ENCODE measurements at places on chromosomes 7 and 10.

DNA sequence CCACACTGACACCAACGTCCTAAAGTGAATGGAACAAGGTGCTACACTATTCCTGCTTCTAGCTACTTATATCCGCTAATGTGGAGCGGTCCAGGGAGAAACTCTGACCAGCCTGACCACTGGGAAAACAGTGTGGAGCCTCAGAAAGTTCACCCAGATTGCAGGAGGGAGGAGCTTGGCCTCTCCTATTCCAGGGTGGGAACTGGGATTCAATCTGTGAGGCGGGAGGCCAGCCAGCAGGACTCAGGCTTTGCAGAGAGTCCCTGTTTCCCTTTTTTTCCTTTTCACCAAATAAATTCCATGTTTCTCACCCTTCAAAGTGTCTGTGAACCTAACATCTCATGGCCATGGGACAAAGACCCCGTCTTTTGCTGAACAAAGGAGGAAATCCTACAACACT is 86.4 kb upstream of the SEMA3C start:
- DNase-seq, result no peak

DNA sequence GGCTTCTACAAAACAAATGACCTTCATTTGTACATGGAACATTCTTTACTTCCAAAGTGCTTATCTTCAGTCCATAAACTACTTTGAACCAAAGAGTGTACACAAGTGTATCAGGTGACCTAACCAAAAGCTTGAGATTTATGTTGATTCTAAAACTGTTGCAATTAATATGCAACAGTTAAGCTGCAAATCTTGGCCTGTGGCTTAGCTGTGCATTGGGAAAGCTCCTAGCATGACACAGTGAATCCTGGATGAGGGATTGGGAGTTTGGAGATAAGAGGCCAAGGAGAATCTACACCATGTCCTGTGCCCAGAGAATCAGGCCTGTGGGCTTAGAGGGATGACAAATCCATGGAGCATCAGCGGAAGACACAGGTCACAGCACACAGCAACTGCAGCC is 105.2 kb upstream of the GSDME start:
- DNase-seq, result no peak

DNA sequence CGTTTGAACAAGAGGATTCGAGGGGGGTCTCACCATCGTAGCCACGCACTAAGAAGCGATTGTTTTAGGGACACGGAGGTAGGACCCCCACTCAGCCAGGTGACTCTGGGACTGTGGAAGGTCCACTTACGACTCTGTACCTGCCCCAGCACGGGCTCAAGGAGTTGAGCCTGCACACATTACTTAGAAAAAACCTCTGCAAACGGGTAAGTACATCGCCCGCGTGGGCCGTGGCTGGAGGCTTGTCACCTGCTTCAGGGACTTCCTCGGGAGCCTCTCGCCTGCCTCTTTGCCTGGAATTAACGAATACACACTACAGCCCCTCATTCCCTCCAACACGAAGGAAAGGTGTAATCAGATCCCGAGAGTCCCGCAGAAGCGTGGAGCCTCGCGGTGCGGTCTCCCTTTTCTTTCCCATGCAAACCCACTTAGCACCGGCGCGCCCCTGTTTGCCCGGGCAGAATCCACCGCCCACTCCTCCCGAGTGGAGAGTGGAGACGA is 826 bp downstream of the PODXL start:
- no peak for DNase-seq

- DNase-seq, result no peak
Observed at GRCh38 chr7:142098004-142098403, 13.5 kb upstream of the MGAM2 start.

GRCh38 chr10:94006591-94007550 is 13.1 kb downstream of the PLCE1 start:
- no peak for DNase-seq

DNA sequence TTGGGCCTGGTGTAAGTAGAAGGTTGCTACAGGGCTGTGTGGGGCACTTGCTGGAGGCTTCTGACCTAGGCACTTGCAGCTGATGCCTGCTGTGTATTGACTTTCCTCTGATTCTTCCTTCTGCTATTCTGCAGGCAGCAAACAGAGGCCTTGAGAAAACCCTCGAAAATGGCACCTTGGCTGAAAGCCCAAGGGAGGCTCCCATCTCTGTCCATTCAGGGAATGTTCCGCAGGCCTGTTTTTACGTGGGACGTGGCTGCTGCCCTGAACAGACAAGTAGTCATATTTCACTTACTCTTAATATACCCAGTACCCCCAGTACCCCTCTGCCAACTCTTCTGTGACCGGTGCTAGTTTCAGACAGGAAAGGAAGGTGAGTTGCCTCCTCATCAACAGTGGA is 664.7 kb downstream of the INHBA start:
- DNase-seq, result no peak

GRCh38 chr7:148588670-148589131 is 1.9 kb upstream of the C7orf33 start:
- no peak for DNase-seq

DNA sequence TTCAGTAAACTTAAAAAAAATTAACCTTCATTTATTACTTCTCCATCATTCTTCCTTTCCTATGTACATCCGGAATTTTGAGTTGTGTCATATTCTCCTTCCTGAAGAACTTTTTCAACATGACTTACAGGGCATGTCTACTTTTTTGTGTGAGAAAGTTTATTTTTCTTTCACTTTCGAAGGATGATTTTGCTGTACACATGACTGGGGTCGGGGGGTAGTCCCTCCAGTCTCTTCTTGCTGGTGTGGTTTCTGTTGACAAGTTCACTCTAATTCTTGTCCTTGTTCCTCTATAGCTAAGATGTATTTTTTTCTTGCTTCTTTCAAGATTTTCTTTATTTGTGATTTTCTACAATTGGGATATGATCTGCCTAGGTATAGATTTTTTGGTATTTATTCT is 55.8 kb downstream of the INPP5A start:
- DNase-seq, result no peak

- DNase-seq, result no peak
Observed at GRCh38 chr7:138556771-138557484, 96.9 kb downstream of the TRIM24 start.

DNA sequence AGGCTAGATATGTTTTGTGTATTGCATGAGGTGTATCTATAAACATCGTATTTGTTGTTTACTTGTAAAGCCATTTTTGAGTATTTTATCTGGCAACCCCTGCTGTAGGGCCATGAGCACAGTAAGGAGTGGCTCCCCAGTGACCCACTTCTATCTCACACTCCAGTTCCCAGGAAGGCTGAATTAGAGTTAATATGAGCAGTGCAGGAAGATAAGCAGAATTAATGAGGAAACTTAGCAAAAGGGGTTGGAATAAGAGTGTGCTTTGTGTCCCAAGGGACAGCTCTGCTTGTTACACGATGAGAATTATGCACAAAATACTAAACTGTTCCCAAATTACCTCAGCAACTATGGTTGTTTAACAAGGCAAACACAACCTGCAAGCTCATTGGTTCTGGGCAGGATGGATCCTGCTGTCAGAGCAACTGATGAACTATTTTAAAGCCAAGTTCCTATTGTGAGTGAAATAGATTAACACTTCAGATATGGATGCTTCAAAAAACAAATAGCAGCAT is 1005.8 kb downstream of the NRG3 start:
- no peak for DNase-seq

DNA sequence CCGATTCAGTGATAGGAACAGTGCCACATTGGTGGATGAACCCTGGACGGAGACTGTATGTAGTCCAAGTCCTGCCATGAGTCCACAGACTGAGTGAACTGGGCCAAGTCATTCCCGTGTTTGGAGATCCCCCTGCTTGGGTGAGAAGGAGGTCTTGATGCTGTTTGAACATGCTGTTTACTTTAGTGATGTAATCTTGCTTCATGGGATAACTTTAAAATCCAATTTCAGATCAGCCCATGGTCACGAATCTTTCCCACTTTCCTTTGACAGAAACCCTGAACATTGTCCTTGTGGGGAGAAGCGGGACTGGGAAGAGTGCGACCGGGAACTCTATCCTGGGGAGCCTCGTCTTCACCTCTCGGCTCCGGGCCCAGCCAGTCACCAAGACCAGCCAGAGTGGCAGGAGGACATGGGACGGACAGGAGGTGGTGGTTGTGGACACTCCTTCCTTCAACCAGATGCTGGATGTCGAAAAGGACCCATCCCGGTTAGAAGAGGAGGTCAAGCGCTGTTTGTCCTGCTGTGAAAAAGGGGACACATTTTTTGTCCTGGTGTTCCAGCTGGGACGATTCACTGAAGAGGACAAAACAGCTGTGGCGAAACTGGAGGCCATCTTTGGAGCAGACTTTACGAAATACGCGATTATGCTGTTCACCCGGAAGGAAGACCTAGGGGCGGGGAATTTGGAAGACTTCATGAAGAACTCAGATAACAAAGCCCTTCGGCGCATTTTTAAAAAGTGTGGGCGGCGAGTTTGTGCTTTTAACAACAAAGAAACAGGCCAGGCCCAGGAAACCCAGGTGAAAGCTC is 26.6 kb downstream of the GIMAP8 start:
- DNase-seq, result no peak

- DNase-seq, result no peak
Observed at GRCh38 chr10:129946859-129947258, 17.2 kb downstream of the EBF3 start.

DNA sequence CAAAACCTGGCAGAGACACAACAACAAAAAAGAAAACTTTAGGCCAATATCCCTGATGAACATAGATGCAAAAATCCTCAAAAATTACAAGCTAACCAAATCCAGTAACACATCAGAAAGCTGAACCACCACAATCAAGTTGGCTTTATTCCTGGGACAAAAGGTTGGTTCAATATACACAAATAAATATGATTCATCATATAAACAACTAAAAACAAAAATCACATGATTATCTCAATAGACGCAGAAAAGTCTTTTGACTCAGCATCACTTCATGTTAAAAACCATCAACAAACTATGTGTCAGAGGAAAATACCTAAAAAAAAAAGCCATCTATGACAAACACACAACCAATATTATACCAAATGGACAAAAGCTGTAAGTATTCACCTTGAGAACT is 283.5 kb downstream of the THSD7A start:
- no peak for DNase-seq

- peak; percentile 26 for DNase-seq
Observed at GRCh38 chr10:128064108-128064969, 61.9 kb downstream of the MKI67 start.

- DNase-seq, result no peak
Observed at GRCh38 chr7:126843336-126843735, 409.4 kb downstream of the GRM8 start.

DNA sequence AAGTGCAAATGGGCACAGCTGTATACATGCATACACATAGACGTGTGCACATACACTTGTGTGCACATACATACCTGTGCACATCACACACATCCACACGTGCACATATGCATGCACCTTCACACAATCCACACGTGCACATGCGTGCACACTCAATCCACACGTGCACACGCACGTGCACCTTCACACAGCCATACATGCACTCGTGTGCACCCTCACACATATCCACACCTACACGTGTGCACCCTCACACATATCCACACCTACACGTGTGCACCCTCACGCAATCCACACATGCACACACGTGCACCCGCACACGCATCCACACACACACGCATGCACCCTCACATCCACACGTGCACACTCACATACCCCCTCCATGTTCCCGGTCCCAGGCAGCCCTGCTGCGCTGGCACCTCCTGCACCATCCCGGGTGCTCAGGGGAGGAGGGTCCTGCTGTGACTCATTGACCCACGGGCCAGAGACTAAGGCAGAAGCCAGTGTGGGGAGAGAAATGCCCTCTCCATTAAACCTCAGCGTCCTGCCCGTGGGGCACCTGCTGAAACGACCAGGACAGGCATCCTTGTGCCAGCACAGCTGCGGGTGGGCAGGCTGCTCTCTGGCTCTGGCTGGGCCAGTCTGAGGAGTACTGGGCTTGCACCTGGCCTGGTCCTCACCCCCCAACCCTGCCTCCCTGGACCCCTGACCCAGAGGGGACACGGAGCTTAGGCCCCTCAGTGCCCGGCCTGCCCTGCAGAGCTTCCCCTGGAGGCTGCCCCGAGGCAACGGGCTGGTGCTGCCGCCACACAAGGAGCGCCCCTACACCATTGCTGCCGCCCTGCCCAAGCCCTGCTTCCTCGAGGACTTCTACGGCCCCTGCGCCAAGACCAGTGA is 17.8 kb upstream of the UTF1 start:
- no peak for DNase-seq

DNA sequence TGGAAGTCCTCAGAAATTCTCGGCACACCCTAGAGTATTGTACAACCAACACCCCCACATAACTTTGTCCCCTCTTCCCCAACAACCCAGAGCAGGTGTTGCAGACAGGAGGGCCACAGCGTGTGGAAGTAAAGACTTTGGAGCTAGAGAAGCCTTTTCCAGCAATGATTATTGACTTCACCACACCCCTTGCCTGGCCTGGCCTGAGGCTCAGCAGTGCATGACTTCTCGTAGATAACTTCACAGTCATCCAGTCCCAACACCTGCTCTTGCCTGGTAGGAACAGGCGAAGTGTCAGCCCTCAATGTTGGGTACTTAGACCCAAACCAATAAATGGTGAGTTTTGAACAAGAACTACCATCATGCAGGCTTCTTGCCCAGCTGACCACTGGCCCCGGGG is 36.7 kb downstream of the GOT1 start:
- DNase-seq, result no peak

- DNase-seq, result no peak
Observed at GRCh38 chr7:74101061-74101681, 17.6 kb downstream of the LIMK1 start.

- no peak for DNase-seq
Observed at GRCh38 chr7:43406961-43407360, 175.9 kb upstream of the STK17A start.

- no peak for DNase-seq
Observed at GRCh38 chr10:90745565-90745964, 112.3 kb downstream of the HTR7 start.

- no peak for DNase-seq
Observed at GRCh38 chr7:25953859-25954258, 198.1 kb upstream of the NFE2L3 start.

- no peak for DNase-seq
Observed at GRCh38 chr10:125248489-125248888, 88.1 kb upstream of the CTBP2 start.

- DNase-seq, result no peak
Observed at GRCh38 chr10:48531486-48531885, 73.4 kb downstream of the ARHGAP22 start.

DNA sequence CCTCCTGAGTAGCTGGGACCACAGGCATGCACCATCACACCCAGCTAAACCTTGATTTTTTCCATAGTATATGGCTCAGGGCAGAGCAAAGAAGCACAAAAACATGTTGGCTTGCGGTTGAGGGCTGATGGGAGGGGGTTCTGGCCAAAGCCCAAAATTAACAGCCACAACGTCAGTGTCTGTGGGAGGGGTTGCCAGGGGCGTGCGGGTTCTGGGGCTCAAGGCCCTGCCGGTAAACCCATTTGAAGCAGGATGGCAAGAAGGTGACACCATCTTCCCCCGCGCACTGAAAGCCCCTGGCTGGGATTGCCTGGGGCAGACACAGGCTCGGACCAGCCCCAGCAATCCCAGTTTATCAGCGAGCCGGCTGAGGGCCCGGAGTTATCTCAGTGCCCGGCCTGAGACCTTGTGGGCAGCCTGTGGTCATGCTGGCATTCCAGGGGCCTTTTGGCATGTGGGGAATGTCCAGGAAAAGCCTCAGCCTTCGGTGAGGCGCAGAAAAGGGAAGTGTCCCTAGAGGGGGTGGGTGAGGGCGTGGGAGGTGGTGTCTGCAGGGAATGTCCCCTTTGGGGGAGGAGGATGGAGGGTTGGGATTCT is 167.7 kb upstream of the TNRC18 start:
- DNase-seq, result peak; percentile 58

- DNase-seq, result no peak
Observed at GRCh38 chr10:4337563-4337962, 488.4 kb upstream of the AKR1E2 start.

- DNase-seq, result peak; percentile 74
Observed at GRCh38 chr10:10792681-10793080, 225.0 kb upstream of the CELF2 start.

- no peak for DNase-seq
Observed at GRCh38 chr10:79259834-79260233, 87.4 kb upstream of the PPIF start.
